Endothelial cell (in vitro differentiated cells): ENCODE measurements at places on chromosomes 5 and 9.

DNA sequence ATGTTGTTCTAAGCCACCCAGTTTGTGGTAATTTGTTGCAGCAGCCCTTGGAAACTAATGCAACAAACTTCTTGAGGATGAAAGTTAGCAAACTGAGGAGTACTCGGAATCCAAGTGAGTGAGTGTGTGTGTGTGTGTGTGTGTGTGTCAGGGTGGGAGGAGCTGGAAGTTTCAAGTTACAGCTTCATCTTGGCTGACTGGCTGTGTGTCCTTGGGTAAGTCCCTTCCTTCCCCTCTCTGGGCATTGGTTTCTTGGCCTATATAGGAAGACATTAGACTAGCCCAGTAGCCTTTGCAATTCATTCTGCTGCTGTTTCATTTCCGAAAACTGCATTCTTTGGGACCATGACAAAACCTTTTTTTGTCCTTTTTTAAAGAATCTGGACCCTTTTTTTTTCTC, 157.2 kb downstream of the MELK start:
- DNase-seq: no peak

DNA sequence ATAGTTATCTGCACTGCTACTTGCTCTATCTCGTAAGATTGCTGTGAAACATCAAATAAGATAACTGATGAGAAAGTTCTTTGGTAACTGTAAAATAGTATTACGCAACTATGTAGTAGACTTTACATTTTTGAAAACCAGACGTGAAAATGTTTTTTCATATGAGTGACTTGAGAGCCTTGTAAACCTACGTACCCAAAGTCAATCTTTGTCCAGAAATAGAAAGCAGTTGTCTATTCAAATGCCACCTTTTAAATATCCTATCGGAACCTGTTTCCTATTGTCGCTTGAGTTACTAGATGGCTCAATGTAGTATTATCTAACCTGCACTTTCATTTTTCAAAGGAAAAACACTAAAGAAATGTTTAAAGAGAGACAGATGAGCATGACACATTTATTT, 1.6 kb downstream of the FNIP1 start:
- DNase-seq: no peak

DNA sequence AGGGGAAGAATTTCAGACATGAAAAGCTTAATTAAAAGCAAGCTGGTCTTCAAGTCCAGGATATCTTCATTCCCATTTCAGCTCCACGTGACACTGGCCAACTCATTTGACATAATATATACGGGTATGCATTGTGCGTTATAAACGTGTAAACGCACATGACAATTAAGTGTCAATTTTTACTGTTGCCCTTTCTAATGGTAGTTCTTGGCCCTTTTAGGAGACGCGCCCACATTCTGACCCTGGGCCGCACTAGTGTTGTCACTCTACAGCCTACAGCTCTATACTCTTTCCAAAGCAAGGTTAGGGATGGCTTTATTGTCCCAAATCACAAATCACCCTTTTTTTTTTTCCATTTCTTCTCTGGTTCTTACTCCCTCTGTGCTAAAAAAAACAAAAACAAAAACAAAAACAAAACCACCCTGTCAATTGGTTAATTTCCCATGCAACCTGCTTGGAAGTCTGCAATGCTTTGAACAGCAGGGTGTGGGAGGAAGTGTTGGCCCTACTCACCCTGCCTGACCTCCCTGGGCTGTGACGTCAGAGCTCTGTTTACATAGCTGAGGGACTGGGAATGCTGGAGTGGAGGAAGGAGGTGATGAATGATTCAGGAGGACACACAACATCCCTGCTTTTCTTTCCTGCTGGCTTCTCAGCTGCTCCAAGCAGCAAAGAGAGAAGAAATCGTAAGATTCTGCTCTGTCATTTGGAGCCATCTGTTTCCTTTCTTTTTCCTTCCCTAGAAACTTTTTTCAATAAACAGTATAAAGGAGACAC, 19.3 kb downstream of the RFK start:
- peak; percentile 23 for DNase-seq

- DNase-seq: peak; percentile 58
Observed at GRCh38 chr9:95316794-95317118, 753 bp downstream of the FANCC start.

DNA sequence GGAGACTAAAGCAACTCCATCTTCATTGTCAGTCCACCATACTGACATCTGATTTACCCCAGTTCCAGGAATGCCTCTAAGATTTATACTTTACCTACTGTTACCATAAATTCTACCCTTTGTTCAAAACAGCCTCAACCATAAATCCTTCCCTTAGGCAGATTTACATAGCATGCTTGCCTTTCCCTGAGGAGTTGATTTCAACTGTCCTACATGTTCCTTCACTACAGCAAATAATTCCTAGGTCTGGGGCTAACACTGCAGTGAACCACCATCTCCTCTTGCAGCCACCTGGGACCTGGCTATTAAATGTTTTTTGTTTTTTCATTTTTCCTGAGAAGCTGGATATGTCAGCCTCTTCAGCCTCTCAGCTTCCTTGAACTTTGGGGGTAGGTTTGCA, 166.9 kb upstream of the PDE4D start:
- DNase-seq: no peak

- DNase-seq: no peak
Observed at GRCh38 chr9:70000469-70000868, 43.2 kb upstream of the MAMDC2 start.

GRCh38 chr5:133595465-133595864, 16.9 kb downstream of the FSTL4 start:
- DNase-seq: no peak

- no peak for DNase-seq
Observed at GRCh38 chr5:122715095-122715494, 59.8 kb upstream of the SNX2 start.

DNA sequence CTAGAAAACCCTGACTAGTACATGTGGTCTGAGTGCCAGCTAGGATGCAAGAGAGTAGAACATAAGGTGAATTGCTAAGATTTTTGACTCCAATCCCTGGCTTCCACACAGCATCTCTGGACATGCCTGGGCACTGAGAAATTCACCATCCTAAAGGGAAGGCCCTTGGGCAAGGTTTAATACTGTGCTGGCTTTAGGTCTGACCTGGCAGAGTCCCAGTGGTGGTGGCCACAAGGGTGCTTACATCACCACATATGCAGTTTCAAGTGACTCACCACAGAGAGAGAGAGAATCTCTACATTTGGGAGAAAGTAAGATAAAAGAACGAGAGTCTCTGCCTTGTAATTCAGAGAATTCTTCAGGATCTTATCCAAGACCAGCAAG, 661.6 kb upstream of the C9orf72 start:
- DNase-seq: no peak

GRCh38 chr5:169416583-169417196, 115.8 kb upstream of the SLIT3 start:
- no peak for DNase-seq

- DNase-seq: no peak
Observed at GRCh38 chr5:151204051-151204450, 19.8 kb downstream of the CCDC69 start.

DNA sequence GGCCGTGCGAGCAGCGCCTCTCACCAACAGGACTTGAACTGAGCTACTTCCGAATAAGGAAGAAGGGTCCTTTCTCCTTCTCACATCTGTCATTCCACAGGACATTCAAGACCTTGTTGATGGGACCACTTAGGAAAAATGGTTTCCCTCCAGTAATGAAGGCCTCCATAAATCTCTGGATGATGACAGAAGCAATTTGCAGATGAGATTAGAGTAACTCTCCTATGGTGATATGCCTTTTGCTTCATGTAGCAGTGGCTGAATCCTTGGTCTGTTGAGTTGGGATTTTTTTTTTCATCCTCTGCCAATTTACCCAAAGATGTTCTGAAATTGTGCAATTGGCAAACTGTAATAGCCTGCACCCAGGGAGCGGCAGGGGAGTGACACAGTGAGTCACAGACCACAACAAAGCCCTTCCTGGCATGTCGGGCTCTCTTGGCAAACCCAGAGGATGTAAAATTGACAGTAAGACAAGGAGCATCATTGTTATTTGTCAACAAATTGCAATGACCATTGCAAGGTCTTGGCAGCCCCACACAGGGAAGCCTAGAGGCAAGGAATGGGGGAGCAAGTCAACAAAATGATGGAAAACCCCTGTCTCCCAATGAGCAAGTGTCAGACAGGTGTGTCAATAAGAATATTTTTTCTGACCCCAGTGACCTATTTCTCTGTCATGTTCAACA, 275.9 kb downstream of the ACTL7B start:
- DNase-seq: no peak

DNA sequence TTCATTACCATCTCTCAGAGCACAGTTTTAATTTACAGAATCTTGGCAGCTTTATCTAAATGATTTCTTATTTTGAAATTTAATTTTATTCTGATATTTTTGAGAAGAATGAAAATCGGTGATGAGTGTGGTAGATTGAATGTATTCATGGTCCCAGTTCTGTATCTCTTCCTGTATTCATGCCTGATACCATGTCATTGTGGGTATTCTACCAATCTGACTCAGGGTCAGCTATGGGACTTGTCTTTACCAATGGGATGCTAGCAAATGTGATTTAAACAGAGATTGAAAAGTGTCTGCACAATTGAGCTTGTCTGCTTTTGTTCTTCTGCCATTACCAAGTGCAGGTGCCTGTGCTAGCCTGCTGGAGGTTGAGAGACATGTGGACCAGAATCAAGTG, 17.8 kb upstream of the ZNF618 start:
- no peak for DNase-seq

DNA sequence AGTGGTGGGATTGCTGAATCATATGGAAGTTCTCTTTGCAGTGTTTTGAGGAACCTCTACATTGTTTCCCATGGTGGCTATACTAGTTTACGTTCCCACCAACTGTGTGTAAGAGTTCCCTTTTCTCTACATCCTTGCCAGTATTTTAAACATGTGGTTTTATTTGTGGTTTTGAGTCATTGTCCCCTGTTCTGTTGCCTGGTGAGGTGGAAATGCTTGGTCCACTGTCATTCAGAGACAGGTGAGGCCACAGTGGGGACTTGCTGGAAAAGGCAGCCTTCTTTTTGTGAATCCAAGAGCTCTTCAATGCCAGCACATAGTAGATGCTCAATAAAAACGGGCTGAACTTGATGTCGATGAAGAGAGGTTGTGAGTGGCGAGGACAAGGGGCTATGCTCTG, 44.2 kb downstream of the SH3PXD2B start:
- no peak for DNase-seq

DNA sequence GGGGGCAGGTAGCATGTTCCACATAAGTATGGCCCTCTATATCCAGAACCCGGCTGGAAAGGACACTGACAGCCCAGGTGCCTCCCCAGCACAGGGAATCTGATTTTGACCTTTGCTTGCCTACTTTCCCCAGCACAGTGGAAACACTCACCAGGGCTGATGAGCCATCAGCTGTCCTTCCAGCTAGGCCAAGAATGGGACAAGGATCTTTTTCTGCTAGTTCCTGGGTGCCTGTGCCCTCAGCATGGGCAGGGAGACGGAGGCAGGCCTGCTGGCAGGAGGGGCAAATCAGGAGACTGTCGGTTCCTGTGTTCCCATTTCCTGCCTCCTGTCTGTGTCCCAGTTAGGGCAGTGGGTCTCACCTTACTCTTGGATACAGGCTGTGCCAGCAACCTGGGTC, 1.1 kb downstream of the CYFIP2 start:
- no peak for DNase-seq

- DNase-seq: no peak
Observed at GRCh38 chr5:14277385-14278320, 134.5 kb downstream of the TRIO start.

DNA sequence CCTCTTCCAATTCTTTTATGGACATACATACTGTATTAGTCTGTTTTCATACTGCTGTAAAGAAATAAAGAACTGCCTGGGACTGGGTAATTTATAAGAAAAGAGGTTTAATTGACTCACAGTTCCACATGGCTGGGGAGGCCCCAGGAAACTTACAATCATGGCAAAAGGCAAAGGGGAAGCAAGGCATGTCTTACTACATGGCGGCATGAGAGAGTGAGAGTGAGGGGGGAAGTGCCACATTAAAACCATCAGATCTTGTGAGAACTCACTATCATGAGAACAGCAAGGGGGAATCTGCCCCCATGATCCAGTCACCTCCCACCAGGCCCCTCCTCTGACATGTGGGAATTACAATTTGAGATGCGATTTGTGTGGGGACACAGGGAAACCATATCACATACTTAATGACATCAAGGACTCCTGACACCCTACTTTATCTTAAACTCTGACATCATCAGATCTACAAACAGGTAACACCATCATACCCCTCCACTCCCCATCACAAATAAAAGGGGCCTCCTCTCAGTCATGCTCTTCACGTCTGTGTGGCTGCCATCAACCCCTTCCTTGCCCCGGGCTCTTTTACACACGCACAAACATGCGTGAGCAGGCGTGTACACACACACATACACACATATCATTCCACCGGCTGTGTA, 9.7 kb downstream of the ANKRD33B start:
- DNase-seq: no peak

GRCh38 chr9:93508207-93508606, 54.8 kb upstream of the FAM120AOS start:
- no peak for DNase-seq

DNA sequence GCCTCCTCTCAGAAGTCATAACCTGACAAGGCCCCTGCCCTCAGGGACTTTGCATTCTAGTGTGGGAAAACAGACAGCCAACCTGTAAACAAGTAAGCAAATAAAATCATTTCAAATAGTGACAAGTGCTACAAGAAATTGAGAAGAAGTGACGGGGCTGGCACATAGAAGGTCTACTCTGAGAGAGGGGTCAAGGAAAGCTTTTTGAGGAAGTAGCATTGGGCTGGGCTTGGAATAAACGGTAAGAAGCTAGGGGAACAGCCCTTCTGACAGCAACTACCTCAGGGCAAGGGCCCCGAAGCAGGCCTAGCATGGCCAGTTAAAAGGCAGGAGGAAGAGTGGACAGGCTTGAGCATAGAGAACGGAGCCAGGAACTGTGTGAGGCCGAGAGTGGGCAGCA, 4.8 kb upstream of the SLC2A8 start:
- no peak for DNase-seq

DNA sequence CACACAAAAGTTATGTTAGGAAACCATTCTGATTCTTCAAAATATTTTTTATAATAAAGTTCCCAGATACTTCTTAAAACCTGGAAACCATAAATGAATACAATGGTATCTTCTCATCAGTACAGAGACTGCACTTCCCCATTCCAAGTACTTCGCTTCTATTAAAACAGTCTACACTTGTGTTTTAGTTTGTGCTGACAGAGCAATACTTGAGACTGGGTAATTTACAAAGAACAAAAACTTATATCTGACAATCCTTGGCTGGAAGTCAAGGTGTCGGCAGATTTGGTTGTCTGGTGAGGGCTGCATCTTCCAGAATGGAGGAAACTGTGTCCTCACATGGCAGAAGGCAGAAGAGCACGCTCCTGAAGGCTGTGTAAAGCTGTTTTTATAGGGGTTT, 70.1 kb downstream of the RFX3 start:
- DNase-seq: no peak

GRCh38 chr5:142881076-142881783, 111.1 kb downstream of the ARHGAP26 start:
- no peak for DNase-seq
